ENCODE measurements at places on chromosomes 16 and 17.

DNA sequence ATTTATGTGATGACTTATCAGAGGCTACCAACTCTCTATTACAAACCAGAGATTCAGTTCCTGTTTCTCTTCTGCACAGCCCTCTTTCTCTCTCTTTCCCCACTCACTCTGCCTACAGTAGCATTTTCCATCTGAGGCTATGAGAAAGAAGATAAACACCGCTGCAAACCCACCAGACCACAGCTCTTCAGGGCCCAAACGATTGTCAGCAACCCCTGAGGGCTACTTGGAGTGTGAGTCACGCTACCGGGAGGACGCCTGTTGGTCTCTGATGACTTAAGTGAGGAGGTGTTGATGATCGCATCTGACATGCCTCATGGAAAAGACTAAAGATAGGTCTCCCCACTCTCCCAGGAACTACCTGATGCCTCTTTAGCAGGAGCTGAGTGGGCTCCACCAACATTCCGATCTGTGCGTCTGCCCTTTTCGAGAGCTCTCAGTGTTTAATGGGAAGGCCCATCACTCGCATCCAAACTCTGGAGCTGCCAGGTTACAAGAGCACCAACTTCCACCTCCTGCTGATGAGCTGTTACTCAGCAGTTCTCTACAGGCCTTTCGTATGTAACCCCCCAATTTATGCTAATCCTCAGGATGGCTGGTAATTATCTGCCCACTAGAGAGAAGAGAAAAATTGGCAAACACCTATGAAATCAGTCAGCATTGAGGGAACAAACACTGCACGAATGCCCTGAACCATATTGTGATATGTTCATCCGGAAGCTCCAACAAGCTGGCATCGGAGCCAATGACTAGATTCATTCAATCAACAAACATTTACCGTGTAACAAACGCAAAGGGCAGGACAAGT is 9.2 kb downstream of the GRIN2A start:
- H3K27ac ChIP-seq: no peak overlapping the region
- no peak overlapping the region for H3K4me3 ChIP-seq
- DNase-seq: no peak
- no peaks in the 10 kb centered on the region for H3K4me1 ChIP-seq
- no peaks in the 10 kb centered on the region for H3K27me3 ChIP-seq
- H3K36me3 ChIP-seq: no peaks in the 10 kb centered on the region

DNA sequence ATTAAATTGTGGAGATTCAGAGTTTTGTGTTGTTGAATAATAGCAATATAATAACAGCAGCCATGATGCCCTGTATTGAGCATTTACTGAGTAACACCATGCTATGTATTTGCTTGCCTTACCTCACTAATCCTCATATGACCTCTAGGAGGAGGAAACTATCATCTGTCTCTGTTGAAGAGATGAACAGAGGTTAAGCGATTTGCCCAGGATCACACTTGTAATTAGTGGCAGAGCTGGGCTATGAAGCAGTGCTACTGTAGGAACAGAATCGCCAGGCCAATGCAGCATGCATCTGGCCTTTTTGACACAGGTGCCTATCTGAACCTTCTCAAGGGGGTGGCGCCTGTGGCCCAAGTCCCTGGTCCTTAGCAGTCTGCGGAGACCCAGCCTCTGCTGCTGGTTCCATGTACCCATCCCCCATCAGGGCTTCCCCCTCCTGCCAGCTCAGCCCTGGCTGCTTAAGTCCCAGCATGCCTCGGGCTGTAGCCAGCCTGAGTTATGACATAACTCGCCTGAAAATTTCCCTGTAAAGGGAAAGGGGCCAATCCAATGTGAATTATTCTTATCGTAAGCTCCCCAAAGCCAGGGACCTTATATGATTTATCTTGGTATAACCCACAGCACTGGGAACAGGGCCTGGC is 50.4 kb upstream of the HS3ST2 start:
- peaks cover 7% of the 10 kb centered on the region for H3K4me1 ChIP-seq
- no peak overlapping the region for H3K4me3 ChIP-seq
- H3K36me3 ChIP-seq: no peaks in the 10 kb centered on the region
- H3K27me3 ChIP-seq: no peaks in the 10 kb centered on the region
- no peak for DNase-seq

GRCh38 chr16:71528257-71528656 is 2.0 kb downstream of the CHST4 start:
- H3K4me3 ChIP-seq: no peak overlapping the region
- peaks cover 5% of the 10 kb centered on the region for H3K27me3 ChIP-seq
- no peaks in the 10 kb centered on the region for H3K36me3 ChIP-seq
- H3K27ac ChIP-seq: no peak overlapping the region

DNA sequence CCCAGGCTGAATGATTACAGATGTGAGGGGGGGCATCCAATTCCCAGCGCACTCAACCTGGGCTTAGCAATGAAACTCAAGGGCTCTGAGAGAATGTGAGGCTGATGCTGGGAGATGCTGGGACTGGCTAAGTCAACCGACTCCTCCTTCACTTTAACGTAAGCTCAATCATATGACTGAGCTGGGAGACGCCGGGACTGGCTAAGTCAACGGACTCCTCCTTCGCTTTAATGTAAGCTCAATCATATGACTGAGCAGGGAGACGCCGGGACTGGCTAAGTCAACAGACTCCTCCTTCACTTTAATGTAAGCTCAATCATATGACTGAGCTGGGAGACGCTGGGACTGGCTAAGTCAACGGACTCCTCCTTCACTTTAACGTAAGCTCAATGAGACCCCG is 179.4 kb downstream of the VPS53 start:
- no peak overlapping the region for H3K27ac ChIP-seq
- no peak for DNase-seq
- no peak overlapping the region for H3K4me3 ChIP-seq
- H3K36me3 ChIP-seq: peaks cover 27% of the 10 kb centered on the region
- H3K27me3 ChIP-seq: no peaks in the 10 kb centered on the region

DNA sequence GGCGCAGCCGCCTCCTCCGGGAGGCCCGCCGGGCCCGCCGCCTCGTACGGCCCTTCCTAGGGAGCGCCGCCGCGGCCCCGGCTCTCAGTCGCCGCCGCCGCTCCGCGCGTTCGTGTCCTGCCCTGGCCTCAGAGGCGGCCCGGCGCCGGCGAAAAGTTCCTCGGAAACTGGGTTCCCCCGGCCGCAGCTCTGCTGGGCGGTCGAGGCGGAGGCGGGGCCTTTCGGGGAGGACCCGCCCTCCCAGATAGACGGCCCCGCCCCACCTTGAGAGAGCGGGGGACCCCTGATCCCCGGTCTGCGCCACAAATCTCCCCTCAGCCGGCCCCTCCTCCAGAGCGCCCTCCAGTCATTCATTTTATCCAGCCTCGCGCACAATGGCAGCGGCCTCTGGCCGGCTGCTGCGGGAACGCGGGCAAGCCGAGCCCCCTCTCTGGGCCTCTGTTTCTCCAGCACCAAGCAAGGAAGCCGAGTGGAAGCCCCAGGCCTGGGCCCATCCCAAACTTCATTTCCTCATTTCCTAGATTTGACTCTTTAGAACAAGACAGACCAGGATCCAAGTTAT is at the start of gene SREBF1:
TSS of gene SREBF1 (minus strand) at position 169 of the 562 bp plus-strand sequence. CDS start 169 bp downstream, outside the sequence.
- DNase-seq: no peak
- peak within 1 kb of the TSS; percentile 41 for H3K4me3 ChIP-seq
- H3K27ac ChIP-seq: peak within 1 kb of the TSS; percentile 85

DNA sequence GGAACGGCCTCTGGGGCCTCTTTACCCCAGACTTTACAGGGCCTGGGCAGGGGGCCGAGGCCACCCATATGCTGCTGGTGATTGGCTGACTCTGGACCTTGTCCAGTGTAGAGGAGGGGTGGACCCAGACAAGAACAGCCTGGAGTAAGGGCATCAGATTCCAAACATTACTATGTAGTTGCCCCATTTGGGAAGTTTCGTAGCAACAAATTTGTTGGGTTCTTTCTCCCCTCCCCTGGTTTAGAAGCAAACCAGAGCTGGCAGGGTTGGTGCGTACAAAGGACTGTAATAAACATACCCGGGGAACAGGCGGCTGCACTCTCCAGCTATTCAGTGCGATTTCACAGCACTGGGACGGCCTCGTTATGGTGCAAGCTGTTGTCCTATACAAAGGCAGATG is 145.5 kb downstream of the NTN1 start:
- no peak for DNase-seq
- H3K4me3 ChIP-seq: no peak overlapping the region
- peaks cover 74% of the 10 kb centered on the region for H3K27me3 ChIP-seq
- H3K36me3 ChIP-seq: no peaks in the 10 kb centered on the region
- no peak overlapping the region for H3K27ac ChIP-seq

DNA sequence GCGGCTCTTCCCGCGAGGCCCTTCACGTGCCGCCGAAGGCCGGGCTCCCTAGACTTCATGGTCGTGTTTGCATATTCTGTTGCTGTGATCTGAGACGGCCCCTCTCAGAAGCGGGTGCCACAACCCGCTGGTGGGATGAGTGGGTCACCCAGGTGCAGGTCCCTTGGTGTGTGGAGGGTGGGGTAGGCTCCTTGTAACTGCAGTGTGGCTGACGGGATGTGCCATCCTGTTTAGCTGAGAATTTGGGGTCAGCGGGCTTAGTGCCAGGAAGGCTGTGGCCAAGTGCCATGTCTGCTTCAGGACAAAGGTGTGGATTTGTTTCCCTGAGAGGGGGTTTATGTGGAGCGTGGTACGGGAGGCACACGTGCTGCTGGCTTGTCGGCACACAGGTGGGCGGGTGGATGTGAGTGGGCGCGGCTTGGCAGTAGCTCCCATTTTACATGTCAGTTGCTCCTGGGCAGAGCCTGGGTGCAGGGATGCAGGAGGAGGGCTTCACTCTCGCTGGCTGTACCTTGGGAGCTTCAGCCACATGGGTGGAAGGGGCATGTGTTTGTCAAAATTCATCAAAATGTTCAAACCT is 9.2 kb upstream of the WFIKKN1 start:
- no peak overlapping the region for H3K27ac ChIP-seq
- no peaks in the 10 kb centered on the region for H3K36me3 ChIP-seq
- DNase-seq: no peak
- no peaks in the 10 kb centered on the region for H3K27me3 ChIP-seq
- H3K4me3 ChIP-seq: no peak overlapping the region

DNA sequence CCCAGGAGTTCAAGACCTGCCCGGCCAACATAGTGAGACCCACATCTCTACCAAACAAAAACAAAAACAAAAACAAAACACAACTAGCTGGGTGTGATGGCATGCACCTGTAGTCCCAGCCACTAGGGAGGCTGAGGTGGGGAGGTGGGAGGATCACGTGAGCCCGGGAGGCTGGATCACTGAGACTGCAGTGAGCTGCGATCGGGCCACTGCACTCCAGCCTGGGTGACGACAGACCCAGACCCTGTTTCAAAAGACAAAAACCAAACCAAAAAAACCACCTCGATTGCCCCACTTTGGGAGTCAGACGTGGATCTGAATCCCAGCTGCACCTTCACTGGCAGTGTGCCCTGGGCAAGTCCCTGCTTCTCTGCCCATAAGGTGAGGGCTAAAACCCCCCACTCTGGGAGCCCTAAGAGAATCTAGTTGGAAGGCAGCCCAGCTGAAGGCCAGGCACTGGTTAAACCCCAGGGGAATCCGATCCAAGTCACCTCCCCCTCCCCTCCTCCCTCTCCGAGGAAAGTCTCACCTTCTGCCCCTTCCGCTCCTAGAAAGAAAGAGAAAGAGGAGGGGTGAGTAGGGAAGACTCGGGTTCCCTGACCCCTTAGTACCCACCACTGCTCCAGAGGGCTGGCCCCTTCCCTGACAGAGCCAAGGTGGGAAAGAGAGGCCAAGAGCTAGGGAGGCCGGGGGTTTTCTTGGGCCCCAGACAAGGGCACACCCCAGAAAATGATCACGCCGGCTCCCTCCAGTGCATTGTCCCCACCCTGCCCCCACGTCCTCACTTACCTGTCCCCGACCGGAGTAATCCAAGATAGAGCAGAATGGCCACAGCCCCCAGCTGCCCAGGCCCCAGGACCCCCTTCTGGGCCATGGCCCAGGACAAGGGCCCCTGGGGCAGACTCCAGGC is 647 bp downstream of the PRSS8 start:
- peak overlapping the region; percentile 19 for H3K4me3 ChIP-seq
- peaks cover 7% of the 10 kb centered on the region for H3K4me1 ChIP-seq
- no peaks in the 10 kb centered on the region for H3K27me3 ChIP-seq
- DNase-seq: peak; percentile 52

DNA sequence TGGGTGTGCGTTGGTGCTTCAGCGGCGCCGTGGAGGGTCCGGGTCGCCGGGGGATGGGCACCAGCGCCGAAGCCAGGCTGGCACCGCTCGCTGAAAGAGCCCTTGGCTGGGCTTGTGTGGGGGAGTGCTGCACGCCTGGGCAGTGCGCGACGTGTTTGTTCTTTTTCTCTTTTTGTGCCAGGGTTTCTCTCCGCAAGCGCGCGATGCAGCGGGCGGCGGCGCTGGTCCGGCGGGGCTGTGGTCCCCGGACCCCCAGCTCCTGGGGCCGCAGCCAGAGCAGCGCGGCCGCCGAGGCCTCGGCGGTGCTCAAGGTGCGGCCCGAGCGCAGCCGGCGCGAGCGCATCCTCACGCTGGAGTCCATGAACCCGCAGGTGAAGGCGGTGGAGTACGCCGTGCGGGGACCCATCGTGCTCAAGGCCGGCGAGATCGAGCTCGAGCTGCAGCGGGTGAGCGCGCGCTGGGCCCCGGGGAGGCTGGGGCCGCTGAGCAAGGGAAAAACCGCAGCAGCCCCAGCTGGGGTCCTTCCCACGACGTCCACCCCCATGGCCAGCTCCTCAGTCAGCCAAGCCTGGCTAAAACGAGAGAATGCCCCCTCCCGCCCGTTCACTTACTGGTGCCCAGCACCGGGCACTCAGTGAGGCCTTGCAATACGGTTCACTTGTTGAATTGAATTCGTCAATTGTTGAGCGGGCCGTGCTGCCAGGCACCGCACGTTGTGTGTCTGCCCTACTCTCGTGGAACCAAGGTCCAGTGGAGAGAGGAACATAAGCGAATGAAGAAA is 541 bp downstream of the GPT2 start:
- H3K36me3 ChIP-seq: no peaks in the 10 kb centered on the region
- no peak overlapping the region for H3K27ac ChIP-seq
- DNase-seq: peak; percentile 22

DNA sequence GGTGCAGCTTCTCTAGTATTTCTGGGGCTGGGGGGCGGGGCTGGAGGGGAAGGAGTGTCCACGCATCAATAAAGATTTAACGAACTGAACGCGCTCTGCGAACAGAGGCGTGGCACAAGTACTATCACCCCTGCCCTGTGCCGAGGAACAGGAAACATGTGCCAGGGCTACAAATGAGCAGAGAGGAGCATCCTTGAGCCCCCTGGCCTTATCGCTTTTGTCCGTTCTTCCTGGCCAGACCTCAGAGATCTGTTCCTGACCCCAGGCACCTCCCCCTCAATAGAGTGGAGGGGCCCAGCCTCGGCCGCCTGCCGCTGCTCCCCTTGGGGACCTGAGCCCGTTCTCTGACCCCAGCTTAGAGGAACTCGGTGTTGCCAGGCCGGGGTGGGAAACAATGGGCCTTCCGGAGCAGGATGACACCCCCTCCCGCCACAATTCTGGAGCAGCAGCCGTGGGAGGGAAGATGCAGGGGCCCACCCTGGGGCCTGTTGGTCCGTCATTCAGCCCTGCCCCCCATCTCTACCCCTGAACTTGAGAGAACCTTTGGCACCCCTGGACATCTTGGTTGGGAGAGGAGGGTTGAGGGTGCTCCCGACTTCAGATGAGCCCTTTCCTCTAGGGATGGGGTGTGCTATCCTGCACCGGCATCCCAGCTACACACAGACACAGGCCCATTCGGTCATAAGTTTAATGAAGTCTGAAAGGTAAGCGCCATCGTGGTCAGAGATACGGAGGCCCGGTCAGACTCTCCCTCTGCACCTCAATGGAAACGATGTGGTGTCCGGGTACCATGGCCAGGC is 1.1 kb downstream of the NAA38 start:
- peak overlapping the region; percentile 87 for H3K27ac ChIP-seq
- H3K36me3 ChIP-seq: peaks cover 7% of the 10 kb centered on the region
- no peaks in the 10 kb centered on the region for H3K27me3 ChIP-seq
- DNase-seq: no peak
- peak overlapping the region; percentile 58 for H3K4me3 ChIP-seq

- peaks cover 11% of the 10 kb centered on the region for H3K36me3 ChIP-seq
- H3K4me3 ChIP-seq: no peak overlapping the region
- no peaks in the 10 kb centered on the region for H3K27me3 ChIP-seq
- no peaks in the 10 kb centered on the region for H3K4me1 ChIP-seq
Measured at GRCh38 chr17:79082311-79083190, 7.9 kb downstream of the ENGASE start.

All from cardiac muscle cell (in vitro differentiated cells and primary cell).